Inflammatory macrophage (primary cell): ENCODE measurements at places on chromosomes 11 and 22.

DNA sequence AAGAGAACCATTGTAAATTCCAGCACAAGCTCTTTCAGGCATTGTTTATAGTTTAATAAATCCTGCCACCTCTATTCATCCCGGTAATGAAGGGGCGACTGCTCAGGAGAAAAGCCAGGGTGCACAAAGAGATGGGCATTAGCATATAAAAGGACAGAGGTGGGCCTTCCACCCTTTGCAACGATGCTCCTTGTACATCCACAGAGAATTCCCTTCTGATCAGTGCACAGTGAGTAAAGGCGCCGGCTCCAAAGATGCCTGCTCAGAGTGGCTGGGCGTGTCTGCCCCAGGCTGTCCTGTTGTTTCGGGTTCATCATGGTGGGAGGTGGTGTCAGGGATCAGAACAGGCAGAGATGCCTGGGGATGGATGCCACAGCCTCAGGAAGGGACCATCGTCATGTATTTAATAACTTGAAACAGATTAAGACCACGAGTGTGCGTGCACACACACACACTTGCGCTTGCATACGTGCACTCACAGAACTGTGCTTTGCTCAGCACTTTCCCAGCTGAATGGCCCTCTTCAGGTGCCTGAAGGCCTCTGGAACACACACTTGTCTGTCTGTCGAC, 305.0 kb downstream of the TBC1D22A start:
- DNase-seq = no peak

- DNase-seq = peak; percentile 56
Observed at GRCh38 chr22:50363166-50363802, 20.2 kb downstream of the PPP6R2 start.

GRCh38 chr11:62105667-62106191, 18.1 kb upstream of the INCENP start:
- peak; percentile 13 for DNase-seq

DNA sequence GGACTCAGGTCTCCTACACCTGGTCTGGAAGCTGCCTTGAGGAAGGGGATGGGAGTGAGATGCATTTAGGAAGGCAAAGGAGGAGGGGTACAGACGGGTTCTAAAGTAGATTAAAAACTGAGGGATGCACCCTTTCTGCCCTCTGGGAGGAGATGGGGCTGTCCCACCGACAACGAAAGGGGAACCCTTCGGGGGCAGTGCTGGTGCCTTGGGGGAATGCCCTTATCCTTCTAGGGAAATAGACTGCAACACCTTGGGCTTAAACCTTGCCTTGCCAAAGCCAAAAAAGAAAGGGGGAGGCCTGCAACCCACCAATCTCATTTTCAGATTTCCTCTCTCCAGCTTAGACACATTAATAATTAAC, 89.8 kb downstream of the PLEKHA7 start:
- DNase-seq = no peak

DNA sequence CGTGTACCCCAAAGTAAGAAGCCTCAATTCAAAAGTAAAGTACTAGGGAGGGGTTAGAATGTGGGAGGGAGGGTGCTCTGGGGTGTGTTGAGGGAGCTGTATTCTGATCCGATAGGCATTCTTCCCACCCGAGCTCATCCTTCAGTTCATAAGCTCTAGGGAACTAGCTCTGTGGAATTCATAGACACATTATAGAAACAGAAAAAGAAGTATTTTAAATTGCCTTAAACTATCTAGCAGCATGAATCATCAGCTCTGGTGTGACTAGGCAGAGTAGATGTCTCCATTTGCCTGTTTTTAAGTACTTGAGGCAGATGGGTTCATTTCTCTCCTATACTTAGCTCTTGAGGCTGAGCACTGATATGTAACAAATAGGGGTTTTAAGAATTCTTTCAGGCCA, 7.3 kb upstream of the SGSM3 start:
- no peak for DNase-seq

DNA sequence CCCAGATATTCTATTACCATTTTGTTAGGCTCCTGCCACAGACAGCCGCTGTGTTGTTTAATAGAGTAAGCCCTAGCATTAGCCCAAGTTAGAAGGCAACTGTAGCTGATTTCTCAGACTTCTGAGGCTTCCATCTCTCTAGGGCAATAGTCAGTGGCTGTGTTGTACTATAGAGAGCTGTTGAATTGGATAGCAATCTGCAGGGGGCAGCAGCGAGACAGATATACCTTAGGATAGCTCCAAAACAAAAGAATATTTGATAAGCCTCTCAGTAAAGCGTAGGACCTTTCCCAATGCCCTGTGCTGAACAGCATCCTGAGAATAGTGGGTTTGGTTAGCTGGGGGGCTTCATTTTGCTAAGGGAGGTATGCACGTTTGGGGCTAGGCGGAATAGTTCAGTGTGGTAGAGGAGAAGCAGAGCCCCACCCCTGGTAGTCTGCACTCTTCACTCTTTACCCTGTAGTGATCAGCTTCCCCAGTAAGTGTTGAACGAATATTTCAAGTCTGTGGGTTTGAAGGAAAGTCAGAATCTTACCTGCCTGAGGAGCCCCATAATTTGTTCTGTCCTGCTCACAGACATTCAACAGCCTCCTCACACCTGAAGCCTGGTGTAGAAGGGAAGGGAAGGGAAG, 515.1 kb downstream of the INSC start:
- DNase-seq = peak; percentile 33

DNA sequence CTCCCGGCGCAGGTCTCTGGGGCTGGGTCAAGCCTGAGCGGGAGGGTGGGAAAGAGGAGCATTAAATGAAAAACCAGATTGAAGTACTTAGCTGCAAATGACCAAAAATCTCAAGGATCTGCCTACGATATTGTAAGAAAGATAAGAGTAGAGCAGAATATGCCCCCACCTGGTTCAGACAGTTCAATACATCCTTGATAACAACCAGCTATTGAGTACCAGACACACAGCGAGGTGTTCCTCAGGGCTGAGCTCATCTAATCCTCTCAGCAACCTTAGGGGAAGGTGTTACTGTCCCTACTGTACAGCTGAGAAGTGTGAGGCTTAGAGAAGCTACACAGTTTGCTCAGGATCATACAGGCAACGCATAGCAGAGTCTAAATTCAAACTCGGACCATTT, 27.4 kb upstream of the HMGXB4 start:
- DNase-seq = no peak

- no peak for DNase-seq
Observed at GRCh38 chr11:68440224-68440623, 20.3 kb upstream of the PPP6R3 start.

DNA sequence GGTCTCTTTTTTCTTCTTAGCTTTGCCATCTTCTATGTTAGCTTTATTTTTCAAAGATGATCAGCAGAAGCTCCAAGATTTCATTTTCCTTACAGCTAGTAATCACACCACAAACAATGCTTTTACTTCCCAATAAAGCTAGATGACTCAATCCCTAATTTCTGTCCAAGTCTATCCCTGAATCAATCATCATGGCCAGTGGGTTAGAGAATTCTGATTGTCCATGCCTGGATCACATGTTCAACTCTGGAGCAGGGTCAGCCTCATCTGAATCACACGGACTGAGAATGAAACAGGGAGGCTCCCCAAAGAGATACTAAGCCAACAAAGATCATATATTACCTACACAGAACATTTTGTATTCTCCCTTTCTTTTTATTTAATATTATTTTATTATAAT, 79.6 kb downstream of the BBOX1 start:
- no peak for DNase-seq

DNA sequence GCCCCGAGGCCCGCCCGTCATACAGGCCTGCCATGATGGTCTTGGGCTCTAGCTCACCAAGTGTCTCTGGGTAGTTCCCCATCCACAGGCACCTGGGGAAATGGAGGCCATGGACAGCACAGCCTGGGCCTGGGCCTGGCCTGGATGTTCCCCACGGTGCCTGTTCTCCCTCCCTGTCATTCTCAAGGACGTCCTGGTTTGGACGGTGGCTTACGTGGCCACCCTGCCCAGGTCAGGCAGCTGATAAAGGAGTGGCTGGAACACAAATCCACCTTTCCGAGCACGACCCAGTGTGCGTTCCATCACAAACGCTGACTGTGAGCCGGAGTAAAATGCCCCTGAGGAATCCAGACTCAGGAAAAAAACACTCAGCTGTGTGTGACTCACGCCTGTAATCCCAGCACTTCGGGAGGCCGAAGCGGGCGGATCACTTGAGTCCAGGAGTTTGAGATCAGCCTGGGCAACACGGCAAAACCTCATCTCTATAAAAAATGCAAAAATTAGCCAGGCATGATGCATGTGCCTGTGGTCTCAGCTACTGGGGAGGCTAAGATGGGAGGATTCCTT, 41.2 kb upstream of the TESMIN start:
- DNase-seq = no peak

- DNase-seq = no peak
Observed at GRCh38 chr11:44873537-44873936, 77.1 kb downstream of the TP53I11 start.

DNA sequence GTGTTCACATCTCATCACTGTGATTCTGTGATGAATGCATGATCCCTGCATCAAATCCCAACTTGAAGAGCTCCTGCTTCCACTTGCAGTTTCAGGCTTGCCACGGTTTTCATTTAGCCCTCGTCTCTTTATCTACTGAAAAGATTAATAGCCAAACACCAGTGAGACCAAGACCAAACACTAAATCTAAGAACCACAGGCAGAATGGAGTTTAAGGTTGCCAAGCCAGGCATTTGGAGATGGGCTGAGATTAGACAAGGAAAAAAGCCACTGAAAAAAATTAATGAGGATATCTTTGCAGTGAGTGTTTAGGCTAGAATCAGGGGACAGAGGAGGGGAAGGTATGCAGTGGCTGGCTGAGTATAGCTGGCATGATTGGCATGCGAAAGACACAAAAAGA, 227.2 kb upstream of the BLID start:
- no peak for DNase-seq

DNA sequence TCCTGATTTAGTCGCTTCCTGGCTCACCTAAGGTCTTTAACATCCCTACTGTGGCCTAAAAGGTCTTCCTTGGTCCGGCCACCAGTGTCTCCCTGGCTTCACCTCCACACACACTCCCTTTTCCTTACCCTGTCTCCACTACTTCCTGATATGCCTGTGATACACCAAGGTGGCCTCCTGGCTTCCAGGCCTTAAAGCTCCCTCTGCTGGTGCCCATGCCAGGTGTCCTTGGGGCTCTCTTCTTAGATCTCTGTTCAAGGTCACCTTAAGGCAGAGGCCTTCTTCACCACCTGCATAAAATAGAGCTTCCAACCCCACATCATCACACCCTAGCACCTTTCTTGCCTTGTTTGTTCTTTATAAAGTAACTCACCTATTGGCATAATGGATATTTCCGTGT, 787.7 kb downstream of the NTM start:
- DNase-seq = peak; percentile 33

- DNase-seq = peak; percentile 85
Observed at GRCh38 chr11:18768472-18768901, 23.1 kb downstream of the PTPN5 start.

GRCh38 chr22:50560034-50560433, 2.7 kb downstream of the SYCE3 start:
- no peak for DNase-seq

DNA sequence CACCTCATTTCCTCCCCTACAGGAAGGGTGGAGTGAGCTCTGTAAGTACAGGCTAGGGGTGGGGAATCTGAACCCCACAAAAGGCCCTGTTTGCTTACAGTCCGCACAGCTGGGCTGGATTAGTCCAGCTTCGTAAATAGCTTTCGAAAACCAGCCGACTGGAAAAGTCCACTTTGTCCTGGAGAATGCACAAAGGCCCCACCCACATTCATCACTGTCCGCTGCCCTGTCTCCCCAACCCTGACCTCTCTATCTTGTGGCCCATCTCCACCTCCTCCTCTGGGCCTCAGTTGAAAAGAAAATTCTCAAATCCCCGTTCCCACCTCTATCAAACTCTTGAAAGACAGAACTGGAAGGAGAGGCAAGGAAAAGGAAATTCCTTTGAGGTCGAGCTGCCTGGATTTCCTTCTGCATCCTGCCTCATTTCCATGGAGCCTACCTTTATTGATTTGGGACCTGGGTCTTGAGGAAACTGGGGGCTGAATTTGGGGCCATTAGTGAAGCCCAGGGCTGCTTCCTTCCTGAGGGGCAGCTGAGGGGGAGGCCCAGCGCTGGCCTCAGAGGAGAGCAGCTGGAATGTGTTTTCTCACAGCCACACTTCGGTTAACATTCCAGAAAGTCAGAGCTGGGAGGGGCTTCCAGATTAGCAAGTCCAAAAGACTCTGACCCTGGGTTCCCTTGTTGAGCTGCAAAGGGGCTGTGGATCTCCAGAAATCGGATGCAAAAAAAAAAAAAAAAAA, 147.6 kb downstream of the FBXO7 start:
- no peak for DNase-seq

DNA sequence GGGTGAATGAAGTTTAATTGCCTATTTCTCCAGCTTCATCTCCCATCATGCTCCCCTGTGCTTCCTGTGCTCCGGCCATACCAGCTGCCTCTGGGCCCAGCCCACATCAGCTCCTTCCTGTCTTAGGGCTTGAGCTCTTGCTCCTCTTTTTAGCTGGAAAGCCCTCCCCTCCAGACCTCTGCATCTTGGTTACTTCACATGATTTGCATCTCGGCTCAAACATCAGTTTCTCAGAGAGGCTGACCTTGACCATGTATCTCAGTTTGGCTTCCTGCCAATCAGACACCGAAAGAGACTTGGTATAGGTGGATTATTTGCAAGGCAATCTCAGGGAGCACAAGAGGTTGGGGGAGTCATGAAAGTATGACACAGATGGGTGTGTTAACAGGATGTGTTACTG, 73.2 kb upstream of the TIMP3 start:
- no peak for DNase-seq

DNA sequence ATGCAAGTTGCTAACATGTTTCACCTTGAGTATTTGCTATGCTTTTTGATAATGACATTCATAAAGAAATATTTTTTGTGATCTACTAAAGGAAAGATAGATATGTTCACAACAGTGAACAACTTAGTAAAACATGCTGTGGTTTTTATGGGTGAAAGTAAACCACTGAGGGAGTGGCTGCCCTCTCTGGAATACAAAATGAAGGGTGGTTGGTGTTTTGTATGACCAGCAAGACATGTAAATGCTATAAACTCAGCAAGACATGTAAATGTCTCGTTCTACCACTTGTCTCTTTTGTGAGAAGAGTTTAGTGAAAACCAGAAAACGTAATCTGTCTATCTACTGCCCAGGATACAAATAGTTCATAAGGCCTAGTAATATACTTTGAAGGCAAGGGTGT, 7.6 kb upstream of the AMPD3 start:
- no peak for DNase-seq

DNA sequence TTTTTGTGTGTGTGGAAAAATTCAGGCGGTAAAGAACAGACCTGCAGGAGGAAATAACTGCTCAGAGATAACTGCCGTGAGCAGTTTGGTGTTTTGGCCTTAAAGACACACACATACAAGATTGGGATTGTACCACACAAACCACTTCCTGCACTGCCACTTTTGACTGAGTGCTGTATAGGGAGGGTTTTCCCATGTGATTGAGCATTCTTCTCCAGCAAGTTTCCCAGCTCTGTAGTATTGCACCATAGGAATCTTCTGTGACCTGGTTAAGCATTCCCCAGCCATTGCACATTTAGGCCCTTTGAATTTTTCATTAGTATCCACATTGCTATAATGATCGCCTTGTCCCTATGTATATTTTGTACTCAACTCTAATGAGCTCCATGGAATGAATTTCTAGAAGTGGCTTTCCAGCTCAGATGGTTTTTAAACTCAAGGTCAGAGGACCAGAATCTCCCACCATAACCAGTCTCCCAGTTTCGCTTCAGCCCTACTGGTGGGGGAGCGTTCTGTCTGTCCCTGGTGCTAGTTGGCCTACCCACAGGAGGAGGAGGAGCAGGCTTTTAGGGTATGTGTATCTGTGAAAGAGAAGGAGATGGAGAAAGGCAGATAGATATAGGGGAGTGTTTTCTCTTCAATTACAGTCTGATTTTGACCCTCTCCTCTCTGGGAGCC, 9.3 kb downstream of the CD82 start:
- DNase-seq = peak; percentile 36
